ENCODE measurements at places on chromosomes 4 and X.

DNA sequence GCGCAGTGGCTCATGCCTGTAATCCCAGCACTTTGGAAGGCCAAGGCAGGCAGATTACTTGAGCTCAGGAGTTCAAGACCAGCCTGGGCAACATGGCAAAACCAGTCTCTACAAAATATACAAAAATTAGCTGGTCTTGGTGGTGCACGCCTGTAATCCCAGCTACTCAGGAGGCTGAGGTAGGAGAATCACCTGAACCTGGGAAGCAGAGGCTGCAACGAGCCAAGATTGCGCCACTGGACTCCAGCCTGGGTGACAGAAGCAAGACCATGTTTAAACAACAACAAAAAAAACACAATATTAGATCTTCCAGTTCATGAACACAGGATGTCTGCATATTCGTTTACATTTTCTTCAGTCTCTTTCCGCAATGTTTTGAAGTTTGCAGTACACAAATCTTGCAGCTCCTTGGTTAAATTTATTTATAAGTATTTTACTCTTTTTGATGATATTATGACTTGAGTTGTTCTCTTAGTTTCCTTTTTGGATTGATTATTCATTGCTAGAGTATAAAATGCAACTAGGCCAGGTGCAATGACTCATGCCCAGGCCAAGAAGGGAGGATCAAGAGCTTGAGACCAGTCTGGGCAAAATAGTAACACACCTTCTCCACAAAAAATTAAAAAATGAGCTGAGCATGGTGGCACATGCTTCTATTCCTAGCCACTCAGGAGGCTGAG is 30.4 kb upstream of the ABCG2 start:
- DNase-seq: no peak

DNA sequence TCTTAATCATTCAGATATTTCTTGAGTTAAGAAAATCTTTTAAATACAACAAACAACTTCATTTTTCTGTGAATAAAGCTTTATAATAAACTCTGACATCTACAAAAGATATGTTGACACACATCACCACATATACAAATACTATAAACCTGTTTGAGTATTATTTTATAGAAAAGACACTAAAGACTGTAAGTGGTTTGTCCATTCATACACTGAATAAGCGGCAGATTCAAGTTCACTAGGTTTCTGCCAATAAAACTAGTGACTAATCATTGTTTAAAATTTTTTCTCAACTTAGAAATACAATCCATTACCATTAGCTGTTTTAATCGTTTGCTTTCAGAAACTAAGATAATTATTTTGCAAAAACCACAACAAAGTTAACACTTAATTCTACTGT is 1900.0 kb downstream of the C4orf33 start:
- no peak for DNase-seq

GRCh38 chrX:138945219-138945618 is 233.7 kb upstream of the FGF13 start:
- no peak for DNase-seq

- no peak for DNase-seq
These were observed 467.5 kb upstream of the CT83 start for GRCh38 chrX:116930311-116930710.

DNA sequence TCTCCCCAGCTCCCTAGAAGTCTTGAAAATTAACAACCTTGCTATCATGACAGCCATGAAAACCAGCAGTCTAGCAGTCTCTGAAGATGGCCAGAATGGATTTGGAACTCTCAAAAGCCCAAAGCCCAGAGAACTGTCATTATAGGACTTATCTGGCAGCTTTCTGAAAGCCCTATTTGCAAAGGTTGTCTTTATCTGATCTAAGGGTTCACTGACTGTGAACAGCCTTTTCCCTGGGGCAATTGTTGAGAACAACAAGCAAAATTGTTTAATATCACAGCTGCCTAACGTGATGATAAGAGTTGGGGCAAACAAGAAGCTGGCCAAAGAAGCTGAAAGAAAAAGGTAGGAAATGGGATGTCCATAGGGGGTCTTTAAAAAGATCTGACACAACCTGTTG is 20.9 kb upstream of the KLHL8 start:
- DNase-seq: no peak

DNA sequence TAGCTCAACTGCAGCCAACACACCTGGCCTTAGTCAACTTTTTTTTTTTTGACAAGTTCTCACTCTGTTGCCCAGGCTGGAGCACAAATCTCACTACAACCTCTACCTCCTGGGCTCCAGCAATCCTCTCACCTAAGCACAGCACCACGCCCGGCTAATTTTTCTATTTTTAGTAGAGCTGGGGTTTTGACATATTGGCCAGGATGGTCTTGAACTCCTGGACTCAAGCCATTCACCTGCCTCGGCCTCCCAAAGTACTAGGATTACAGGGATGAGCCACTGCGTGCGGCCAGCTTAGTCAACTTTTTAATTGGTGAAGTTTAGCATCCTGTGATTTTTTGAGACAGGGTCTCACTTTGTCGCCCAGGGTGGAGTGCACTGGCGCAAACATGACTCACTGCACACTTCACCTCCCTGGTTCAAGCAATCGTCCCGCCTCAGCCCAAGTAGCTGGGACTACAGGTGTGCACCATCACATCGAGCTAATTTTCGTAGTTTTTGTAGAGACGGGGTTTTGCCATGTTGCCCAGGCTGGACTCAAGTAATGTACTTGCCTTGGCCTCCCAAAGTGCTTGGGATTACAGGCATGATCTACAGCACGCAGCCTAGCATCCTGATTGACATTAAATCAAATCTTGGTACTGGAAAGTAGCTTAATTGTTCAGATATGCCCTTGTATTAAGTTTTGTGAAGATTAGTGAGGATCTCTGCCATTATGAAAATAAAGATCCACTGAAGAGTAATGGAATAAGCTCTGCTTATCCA is 8.3 kb downstream of the HNRNPDL start:
- DNase-seq: no peak

DNA sequence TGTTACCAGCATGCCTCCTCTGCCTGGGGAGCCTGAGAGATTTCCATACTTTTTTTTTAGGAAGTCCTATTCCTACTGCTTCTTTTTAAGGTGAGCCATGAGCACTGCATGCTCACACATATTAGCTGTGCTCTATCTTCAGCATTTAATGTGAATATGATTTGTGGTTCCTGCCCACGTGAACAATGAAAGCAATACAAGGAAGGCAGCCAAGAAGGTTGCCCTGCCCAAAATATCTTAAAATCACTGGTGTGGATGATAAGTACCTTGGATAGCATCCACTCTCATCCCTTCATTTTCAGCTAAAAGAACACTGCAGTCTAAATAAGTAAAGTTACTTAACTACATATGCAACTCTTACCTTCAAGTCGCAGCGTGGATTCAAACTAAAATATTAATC is 607.5 kb downstream of the PACRGL start:
- DNase-seq: no peak

DNA sequence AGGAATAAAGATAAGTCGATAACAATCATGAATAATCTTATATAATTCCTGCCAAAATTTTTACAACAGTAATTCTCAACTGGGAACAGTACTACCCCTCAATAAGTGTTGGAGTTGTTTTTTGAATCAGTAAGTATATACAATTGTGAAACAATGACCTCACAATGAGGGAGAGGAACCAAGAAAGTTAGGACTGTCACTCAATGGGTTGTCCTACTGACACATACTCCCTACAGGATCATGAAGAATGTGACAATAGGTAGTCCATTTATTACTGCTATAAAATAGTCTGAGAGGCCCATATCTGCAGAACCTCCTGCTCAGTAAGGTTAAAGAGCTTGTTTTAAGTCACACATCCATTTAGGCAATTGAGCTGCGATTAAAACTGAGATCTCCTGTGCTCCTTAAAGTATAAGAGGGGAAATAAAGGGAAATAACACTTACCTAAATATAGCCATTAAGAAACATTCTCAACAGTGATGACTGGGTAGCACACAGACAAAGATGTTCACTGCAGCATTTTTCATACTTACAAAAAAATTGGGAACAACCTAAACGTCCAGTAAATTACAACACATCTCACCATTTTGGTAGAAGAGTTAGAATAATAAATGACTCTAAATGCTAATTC is 26.2 kb downstream of the FBXW7 start:
- DNase-seq: no peak

- no peak for DNase-seq
These were observed 772 bp downstream of the CYP4V2 start for GRCh38 chr4:186192066-186192612.

DNA sequence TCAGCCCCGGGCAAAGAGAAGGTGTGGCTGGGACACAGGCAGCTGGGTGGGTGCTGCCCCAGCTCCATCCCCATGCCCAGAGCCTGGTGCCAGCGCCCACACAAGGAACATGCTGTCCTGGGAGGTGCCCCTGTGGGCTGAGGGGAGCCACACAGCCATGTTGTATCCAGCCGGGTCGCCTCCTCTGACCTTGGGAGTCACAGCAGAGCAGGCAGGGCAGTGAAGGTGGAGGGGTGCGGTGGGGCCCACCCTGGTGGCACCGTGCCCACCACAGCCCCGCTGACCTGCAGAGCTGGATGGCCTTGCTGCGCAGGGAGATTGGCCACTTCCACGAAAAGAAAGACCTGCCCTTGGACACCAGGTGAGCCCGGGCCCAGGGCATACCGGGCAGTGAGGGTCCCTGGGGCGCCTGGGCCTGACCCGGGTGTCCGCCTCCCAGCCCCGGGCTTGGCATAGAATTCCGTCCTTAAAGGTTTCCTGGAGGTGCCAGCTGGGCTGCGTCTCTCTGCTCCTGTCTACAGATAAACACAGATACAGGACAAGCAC is 18.7 kb upstream of the ADD1 start:
- DNase-seq: no peak

- DNase-seq: no peak
These were observed 22.1 kb downstream of the SLC25A53 start for GRCh38 chrX:104134583-104135261.

DNA sequence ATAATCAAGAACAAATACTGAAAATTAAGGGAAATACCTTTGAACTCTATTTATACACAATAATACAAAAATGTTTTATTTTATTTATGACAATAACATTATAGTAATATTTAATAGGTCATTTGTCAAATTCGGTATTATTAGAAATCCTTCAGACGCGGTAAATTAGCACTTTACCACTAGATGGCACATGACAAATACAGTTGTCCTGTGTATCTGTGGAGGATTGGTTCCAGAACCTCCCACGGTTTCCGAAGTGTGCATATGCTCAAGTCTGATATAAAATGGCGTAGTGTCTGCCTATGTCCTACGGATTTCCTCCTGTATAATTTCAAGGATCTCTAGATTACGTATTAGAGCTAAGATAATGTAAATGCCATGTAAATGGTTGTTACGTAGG is 8.1 kb upstream of the LINC00632 start:
- DNase-seq: no peak

DNA sequence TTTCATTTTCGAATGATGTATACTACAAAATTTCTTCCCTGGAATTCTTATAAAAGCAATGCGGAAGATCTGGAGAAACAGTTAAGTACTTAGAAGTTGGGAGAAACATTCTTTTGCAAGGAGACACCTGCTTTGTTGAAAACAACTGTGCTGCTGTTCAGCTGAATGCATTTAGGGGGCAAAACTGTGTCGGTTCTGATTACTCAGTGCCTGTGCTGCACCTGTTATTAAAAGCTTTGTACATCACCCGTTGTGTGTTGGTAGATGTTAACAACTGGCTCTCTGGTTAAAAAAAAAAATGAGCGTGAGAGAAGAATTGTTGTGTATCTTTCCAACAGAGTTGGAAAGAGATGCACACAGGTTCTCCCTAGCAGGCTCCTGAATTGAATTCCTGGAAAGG is 184.1 kb upstream of the HHIP start:
- no peak for DNase-seq

DNA sequence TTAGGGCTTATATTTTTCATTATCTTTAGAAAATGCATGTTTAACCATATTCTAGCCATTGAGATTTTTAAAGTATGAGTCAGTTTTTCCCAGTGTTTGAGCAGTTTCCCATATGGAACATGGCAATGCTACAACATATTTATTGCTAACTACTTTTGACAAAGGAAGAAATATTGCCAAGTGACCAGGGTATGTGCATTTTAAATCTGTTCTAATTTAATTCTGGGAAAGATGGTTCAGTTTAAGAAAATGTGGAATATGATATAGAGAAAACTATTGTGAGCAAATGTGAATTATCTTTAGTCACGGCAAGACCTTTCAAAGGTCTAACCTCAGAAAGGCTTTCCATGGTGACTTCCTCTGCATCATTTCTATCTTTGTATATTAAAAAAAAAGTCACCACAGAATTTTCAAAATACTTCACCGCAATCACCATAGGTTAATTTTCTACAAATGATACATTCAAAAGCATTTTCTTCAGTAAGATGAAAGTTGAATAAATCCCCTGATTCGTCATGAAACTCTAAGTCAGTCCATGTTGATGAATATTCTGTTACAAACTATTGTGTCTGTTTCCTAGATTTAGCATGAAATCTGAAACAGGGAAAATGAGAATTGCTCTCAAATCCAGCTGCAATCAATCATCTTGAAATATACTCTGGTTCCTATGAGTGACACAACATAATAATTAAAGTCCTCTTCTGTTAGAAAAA is 2349.0 kb upstream of the TENM3 start:
- no peak for DNase-seq

DNA sequence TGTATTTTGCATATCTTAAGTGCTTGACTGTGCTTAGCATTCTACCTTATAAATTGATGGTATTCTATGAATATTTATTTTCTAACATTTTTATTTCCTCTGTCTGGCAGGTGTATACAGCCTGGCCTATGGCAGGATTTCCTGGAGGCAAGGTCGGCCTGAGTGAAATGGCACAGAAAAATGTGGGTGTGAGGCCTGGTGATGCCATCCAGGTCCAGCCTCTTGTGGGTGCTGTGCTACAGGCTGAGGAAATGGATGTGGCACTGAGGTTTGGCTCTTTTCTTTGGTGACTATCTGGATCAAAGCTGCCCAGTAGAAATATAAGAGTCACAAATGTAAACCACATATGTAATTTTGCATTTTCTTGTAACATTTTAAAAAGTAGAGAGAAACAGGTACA is 6.5 kb upstream of the NUDT6 start:
- no peak for DNase-seq

DNA sequence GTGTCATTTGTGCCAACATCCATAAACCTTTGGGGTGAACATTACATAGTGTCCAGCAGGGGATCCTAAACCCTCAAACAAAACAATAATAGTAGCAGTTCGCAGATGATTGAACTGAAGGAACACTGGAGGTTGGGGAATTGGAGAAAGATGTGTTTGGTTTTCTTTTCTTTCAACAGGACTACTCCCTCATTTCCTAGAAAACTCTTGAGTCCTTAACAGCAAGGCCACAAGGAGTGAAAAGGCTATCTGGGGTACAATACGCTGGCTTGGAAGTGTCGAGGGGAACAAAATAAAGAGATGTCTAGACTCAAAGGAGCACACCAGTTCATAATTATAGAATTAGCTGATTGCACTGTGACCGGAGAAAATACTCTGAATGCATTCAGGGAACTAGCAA is 72.1 kb downstream of the IDS start:
- DNase-seq: no peak

DNA sequence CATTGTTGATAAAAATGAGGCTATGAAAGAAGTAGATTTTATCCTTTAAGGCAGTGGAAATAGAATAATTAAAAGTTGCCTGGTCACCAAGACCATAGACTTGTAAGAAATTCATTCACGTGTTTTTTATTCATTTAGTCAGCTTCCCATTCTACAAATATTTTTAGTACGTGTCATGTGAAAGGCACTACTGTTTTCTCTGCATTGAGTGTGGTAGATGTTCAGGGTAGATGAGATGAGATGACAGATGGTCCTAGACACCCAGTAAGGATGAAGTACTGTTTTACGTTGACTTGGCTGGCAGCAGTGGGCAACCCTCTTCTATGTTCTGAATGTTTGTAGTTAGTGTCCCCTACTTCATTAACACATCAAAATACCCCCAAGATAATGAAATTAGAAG is 228.1 kb downstream of the ARHGAP24 start:
- DNase-seq: no peak

Measured in activated CD4-positive, alpha-beta T cell treated with anti-CD3 and anti-CD28 coated beads, Interleukin-2, amount 50 U/mL, for 1 hour (primary cell).